ENCODE measurements at places on chromosomes 7 and 10.

DNA sequence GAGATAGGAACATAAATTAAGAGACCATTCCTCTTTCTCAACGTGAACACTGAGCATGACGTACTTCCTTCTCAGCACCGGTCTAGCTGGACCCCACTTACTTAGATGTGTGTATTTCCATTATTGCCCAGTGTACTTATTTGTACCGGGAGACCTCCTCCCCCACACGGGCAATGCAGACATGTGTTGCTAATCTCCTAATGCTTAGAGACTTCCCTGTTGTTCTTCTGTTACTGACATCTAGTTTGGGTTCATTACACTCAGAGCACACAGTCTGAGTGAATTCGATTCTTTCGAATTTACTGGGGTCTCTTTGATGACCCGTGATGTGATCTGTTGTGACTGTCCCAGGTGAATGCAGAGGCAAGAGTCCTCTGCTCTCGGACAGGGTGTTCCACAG is 260.0 kb downstream of the MAD1L1 start:
- DNase-seq: no peak

- DNase-seq: peak; percentile 49
Observed at GRCh38 chr10:43076876-43077420, at the start of gene RET. Gene RET (plus strand): TSS chr10:43077069. CDS start chr10:43077259, 190 bp downstream.

GRCh38 chr7:120925392-120925791 is 25.2 kb upstream of the ING3 start:
- DNase-seq: no peak

DNA sequence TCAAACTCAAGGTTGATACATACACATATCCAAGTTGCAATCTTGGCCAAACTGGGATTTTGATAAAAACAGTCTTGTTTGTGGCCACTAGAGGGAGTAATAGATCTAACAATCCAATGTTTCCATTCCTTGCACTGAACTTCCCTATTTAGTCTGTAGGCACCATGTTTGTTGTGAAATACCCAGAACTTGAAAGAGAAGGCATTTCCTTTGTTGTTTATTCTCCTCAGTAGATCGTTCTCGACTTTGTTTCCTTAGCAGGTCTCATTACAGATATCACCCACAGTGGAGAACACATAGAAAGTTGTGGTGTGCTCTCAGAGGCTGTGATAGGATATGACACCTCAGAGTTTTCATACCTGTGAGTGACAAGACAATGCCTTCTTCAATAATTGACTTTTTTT is 70.3 kb upstream of the MXI1 start:
- DNase-seq: no peak

DNA sequence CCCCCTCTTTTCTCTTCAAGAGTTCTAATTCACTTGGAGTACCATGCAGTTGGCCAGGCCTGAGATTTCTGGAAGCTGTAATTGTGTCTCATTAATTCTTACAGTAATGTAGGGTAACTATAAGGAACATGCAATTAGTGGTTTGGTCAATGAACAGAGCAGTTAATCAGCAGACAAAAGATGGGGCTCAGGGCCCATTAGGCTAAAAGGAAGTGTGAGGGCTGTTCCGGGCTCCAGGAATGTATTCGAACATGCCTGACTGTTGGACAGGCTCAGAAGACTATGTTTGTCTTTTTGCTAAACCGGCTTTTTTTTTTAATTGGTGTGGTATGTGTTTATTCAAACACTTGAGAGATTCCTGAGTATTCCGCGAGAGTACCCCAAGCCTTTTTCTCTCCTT is 42.5 kb upstream of the FZD8 start:
- no peak for DNase-seq

DNA sequence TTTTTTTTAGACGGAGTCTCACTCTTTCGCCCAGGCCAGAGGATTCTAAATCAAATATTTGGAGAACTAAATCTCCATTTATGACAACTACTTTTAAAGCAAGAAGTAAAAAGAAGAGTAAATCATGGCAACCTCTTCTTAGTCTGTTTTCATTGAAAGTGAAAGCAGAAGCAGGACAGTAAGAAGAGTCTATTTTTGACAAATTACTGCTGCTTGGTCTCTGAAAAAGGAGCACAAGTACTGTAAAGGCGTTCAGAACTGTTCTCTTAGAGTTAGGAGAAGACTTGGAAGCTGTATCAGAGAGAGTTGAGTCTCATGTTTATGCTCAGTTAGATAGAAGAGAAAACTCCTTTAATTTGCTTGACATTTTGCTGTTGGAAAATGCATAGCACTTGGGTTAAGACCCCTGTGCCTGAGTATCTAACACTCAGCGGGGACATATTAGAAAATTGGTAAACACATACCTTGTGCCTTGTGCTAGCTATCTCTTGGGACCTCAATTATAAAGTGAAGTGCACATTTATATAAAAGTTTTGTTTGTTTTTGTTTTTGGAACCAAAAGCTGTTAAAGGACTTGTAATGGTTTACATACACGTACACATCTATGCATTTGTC is 433.0 kb downstream of the ANKRD7 start:
- DNase-seq: no peak

- no peak for DNase-seq
Observed at GRCh38 chr10:66838656-66839055, 87.2 kb upstream of the LRRTM3 start.

DNA sequence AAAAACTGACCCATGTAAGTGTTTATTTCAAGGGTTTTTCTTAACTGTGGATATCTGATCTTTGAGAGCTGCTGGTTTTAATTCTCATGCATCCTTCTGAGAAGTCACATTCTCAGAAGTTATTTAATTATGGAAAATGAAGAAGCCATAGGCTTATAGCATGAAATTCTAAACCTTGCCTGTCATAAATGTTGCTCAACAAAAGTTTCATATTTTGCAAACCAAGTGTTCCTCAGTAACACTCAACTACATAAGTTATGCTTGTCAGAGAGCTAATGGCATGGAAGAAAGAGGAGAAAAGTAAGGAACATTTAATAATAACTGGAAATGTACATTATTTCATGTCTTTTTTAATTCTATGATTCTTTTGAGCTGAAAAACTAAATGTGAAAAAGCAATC is 78.6 kb upstream of the MPP7 start:
- DNase-seq: no peak

GRCh38 chr7:32062150-32062549 is 8.1 kb downstream of the PDE1C start:
- no peak for DNase-seq

DNA sequence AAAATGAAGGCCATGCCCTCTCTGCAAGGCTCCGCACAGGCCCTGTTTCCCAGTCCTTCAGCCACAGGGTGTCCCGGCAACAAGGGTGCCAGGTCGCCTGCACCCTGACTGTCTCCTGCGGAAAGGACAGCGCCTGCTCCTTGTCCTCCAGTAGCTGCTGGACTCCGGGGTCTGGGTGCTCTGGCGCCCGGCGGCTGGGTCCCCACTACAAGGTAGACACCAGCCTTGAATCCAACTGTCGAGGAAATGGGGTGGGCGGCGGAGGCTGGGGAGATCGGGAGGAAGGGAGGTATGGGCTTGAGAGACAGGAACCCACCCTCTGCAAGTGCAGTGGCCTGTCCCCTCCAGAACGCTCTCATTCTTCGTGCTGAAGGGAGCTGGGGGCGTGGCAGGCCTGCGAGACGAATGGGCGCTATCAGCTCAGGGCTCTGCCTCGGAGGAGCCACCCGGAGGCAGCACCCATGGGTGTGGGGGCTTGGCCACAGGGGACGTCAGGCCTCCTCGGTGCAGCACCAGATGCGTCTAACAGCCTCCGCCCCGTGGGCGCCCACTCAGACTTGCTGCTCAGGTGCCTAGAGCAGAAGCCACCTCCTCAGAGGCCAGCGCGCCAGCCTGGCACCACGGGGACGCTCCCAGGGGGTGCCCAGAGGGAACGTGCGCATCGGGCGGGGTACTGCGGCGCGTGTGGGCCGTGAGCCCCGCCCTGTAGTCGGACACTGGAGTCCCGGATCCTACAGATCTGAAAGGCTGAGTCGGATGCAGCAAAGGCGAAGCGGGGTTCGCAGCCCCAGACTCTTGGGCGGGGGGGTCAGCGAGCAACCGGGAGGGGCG is 15.6 kb downstream of the ADAM8 start:
- peak; percentile 83 for DNase-seq

- DNase-seq: no peak
Observed at GRCh38 chr7:128801003-128801402, 9.2 kb downstream of the CCDC136 start.

DNA sequence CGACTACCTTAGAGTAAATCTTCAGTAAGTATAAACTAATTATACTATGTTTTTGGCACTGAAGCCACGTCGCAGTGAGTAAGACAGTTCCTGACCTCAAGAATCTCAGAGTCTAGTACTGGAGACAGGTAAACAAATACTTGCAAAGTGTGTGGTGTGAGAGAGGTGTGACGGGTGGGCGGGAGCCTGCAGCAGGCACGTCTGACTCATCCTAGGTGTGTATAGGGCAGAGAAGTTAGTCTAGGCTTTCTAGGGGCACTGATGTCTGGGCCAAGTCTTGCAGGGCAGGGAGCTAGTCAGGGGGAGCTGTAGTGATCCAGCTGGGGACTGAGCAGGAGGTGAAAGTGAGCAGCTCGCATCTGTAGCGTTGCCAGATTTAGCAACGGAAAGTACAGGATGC is 35.9 kb upstream of the SFTPD start:
- peak; percentile 68 for DNase-seq

DNA sequence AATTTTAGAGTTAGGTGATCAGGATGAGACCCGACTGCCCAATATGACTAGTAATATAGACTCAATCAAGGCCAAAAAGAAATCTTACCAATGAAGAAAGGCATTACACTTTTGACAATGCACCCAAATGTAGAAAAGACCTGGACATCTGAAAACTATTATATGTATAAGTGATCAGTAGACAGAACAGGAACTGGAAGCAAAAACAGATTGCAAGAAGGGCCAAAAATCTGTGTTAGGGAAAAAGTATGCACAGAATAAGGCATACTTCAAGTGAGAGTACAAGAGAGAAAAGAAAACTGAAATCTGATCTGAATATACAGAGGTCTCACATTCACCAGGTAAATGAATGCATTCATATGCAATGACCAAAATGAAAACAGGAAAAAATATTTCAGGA is 107.0 kb downstream of the GNAI1 start:
- DNase-seq: no peak

DNA sequence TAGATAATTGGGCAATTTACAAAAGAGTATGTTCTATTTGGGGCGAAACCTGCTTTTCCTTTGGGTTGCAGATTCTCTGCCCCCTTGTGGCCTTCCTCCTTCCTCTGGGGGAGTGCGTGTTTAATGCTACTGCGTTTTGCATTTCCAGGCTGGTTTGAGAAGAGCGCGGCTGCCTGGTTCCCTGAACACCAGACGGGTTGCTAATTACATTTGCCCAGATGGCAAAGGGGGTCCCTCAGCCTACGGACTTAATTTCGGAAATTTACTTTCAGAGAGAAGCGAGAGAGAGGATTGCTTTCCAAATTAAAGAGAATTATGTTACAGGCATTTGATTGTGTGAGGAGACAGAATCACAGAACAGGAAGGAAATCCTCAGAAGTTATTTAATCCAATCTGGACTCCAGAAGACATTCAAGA is 91.9 kb upstream of the JAZF1 start:
- DNase-seq: peak; percentile 32

DNA sequence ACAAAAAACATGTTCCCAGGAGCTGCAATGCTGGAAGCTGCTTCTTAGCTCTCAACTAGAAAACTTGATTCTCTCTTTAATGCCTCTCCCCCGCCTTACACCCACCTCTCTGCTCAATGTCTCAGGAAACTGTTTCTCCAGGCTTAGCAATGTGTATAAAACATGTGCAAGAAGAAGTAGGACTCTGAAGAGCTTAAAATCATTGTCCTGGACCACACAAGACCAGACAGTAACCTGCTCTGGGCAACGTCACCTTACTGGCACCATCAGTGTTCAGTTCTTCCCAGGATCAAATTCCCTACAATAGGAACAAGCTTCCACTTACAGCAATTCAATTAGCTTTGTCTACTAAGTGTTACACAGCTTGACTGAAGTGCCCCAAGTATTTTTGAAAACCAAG is 104.9 kb downstream of the RAPGEF5 start:
- DNase-seq: no peak

DNA sequence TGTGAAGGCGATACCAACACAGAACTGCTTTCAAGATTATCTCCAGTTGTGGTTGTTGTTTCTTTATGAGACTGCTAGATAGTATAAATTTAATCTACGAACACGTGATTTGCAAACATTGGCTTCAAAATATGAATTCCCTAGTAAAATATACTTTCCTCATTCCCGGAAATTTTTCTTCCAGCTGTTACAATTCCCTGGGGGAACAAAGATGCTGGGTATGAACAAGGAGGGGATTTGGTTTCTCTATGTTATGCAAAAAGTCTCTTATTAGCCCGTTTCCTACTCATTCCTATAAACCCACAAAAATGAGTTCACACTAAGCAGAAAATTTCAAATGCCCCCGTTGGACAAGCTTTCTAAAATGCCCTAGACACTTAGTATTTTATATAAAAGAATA is 928.3 kb downstream of the CNTNAP2 start:
- DNase-seq: no peak

DNA sequence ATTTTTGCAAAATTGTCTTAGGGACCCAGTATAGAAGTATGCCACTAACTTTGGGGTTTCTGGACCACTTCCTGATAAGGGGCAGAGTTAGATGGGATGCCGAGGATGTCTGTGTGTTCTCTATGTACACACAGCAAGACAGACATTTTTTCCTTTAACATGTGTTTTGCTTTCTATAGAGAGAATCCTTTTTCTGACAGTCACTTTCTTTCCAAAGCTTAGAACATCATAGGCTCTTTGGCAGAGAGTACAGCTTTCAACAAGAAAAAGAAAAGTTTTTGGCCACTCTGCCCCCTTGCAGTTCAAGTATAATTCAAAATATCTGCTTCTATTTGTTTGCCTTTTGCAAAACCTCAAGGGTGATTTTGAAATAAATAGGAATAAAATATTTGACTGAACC is 44.1 kb downstream of the PAPSS2 start:
- no peak for DNase-seq

- DNase-seq: no peak
Observed at GRCh38 chr7:150519310-150519709, 4.6 kb downstream of the GIMAP7 start.

GRCh38 chr7:92053312-92053711 is 81.0 kb downstream of the CYP51A1 start:
- no peak for DNase-seq

- no peak for DNase-seq
Observed at GRCh38 chr10:47101196-47101595, 190.0 kb downstream of the PTPN20 start.

DNA sequence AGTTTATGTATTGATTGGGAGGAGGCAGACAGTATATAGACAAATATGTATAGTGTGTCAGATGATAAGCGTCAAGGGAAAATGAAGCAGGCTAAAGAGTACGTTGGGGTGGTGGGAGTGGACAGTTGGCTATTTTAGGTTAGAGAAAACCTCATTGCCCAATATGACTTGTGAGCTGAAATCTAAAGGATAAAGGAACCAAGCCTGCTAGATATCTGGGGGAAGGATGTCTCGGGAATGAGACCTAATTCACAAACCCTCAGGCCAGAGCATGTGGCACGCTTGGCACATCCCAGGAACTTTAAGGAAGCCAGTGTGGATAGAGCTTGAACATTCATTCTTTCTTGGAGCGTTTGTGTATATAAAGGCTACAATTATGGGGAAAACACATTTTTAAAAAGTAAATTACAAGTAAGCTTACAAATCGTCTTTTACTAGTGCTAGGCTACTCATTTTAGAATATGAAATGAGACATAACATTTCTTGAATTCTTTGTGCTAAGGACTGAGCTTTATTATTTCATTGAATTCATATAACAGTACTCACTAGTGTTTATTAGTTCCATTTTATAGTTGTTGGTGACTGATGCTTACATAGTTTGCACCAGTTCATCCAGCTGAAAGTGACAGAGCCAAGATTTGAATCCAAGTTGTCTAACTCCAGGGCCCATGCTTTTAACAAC is 9.7 kb downstream of the FHIP2A start:
- DNase-seq: no peak

- no peak for DNase-seq
Observed at GRCh38 chr7:46651561-46652088, 730.6 kb upstream of the IGFBP3 start.

Data from activated T-cell treated with anti-CD3 and anti-CD28 coated beads, Interleukin-2, amount 50 U/mL, for 48 hours (primary cell).